Right atrium auricular region (tissue), 2 donors: ENCODE measurements at places on chromosomes 3 and 15. TPM values are rescaled to one million over a fixed set of nuclear protein-coding genes. Genes with fewer than 3 reads are reported as not detected.

GRCh38 chr3:141114816-141115460 lies 63.8 kb downstream of the SPSB4 start:
- DNase-seq: no peak
- no peak overlapping the region for H3K4me3 ChIP-seq
- no peaks in the 10 kb centered on the region for H3K4me1 ChIP-seq
- H3K27me3 ChIP-seq: no peaks in the 10 kb centered on the region

DNA sequence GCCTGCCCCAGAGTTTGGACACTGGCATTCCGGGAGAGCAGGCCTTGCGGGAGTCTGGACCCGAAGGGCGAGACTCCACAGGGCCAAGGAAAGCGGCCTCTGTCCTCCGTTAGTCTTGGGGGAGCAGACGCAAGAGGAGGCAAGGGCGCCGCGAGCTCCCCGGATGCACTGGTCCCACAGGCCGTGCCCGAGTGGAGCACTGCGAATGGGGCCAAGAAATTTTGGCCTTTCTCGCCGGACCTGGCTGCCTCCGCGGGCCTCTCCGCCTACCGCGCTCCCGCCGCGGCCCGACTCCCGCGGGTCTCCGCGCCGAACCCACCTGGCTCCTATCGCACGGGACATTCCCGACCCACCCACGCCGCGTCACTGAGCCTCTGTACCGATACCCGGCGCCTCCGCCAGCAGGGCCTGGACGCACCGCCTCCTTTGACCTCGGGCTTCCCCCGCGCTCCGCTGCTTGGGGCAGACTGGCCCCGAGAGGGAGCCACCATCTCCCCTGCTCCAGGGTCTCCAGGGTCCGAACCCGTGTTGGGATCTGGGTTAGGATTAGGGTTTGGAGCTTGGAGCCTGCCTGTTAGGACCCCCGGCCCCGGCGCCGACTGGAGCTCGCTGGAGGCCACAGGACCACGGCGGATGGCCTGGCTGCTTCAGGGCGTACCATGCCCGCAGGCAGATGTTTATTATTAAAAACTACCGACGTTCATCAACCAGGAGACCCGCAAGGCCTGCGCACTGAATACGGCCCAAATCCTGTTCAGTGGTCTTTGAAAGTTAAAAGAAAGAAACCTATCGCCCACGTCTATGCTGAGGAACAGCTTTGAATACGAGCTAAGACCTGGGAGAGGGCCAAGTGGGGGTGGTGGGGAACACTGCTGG lies 11.7 kb downstream of the SHOX2 start:
- no peak for DNase-seq
- peaks cover 11% of the 10 kb centered on the region for H3K4me1 ChIP-seq
- H3K27me3 ChIP-seq: peaks cover 25% of the 10 kb centered on the region
- H3K27ac ChIP-seq: no peak overlapping the region
- H3K36me3 ChIP-seq: no peaks in the 10 kb centered on the region

- no peak overlapping the region for H3K4me3 ChIP-seq
- H3K36me3 ChIP-seq: no peaks in the 10 kb centered on the region
- no peaks in the 10 kb centered on the region for H3K4me1 ChIP-seq
Observed at GRCh38 chr3:180782195-180782984, 103.1 kb upstream of the CCDC39 start.

GRCh38 chr3:44996556-44996969 lies 20.5 kb downstream of the EXOSC7 start:
- H3K27me3 ChIP-seq: no peaks in the 10 kb centered on the region
- no peak overlapping the region for H3K27ac ChIP-seq
- H3K36me3 ChIP-seq: peaks cover 37% of the 10 kb centered on the region
- DNase-seq: no peak
- no peaks in the 10 kb centered on the region for H3K4me1 ChIP-seq
- H3K4me3 ChIP-seq: no peak overlapping the region

The REC114 gene
- not detected for total RNA-seq

- H3K27ac ChIP-seq: no peak overlapping the region
- no peaks in the 10 kb centered on the region for H3K27me3 ChIP-seq
- DNase-seq: no peak
Observed at GRCh38 chr3:134232151-134232550, 18.5 kb downstream of the RYK start.

DNA sequence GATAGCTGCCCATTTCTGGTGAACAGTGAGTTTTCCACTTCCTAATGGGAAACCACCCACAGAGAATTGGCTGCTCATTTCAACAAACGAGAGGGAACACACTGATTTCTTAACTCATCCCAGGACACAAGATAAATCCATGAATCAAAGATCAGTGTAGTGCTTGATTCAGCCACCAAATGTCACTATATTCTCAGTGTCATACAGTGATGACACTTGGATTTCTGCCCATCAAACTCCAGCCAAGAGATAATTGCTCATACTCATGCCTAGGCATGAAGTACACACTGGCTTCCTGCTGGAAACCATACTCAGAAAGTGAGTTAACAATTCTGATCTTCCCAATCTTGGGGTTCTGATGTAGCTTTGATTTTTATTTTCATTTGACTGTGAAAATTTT lies 35.4 kb upstream of the GRM7 start:
- H3K4me1 ChIP-seq: no peaks in the 10 kb centered on the region
- H3K36me3 ChIP-seq: no peaks in the 10 kb centered on the region
- no peaks in the 10 kb centered on the region for H3K27me3 ChIP-seq

DNA sequence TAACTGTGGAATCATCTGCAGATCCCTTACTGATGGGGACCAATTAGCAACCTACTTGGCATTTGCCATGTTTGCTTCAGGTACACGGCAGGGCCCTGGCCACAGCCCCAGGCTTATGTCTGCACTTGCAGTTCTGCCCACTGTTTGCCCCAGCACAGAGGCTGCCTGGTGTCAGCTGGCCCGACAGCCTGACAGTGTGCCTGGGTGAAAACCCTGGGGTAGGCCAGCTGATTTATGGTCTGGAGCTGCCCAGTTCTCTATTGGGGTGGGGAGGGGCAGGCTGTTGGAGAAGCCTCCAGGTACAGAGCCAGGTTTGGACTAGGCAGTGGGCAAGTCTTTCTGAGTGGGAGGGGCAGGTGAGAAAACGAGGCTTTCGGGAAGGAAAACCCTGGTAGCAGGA lies 11.2 kb upstream of the TGM5 start:
- no peak overlapping the region for H3K27ac ChIP-seq
- no peaks in the 10 kb centered on the region for H3K27me3 ChIP-seq
- H3K36me3 ChIP-seq: no peaks in the 10 kb centered on the region
- no peak for DNase-seq
- H3K4me1 ChIP-seq: peaks cover 7% of the 10 kb centered on the region
